NCI-H1694 (cell line): ENCODE measurements at places on chromosomes 5 and 9.

DNA sequence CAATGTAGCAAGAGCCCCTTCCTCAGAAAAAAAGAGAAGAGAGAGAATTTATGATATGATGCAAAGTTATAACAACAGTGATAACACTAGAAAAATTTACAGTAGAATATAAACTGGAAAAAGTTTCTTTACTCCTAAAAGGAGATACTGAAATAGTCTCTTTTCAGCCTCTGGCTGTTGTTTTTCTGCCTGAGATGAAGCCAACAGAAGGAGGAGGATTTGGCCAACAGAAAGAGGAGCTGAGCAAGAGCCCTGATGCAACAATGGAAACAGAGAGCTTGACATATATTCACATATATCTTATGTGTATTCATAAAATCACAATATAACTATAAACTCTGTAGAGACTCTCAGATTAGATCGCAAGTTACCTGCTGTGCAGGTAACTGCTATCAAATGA lies 109.1 kb downstream of the INIP start:
- DNase-seq: no peak

DNA sequence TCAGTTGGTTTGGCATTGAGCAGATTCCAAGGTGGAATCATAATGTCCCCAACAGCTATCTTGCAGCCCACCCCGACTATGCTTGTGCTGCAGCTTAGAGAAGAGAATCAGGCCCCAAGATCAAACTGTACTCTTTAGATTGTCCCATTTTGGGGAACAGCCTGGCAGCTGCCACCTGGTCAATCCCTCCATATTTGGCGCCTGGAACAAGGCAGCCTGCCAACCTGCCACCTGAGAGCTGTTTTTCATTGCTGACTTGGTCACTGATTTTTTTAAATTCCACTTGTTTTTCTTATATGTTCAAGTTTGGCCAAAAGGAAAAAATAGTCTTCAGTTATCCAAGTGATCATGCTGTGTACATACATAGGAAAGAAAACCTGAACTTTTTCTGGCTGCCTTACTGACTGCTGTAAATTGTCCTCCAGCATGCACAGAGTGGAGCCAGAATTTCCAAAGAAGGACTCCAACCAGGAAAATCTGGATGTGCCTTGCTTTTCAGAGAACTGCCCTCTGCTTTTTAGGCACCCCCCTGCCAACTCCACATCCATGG lies 504.2 kb downstream of the ENC1 start:
- DNase-seq: no peak

DNA sequence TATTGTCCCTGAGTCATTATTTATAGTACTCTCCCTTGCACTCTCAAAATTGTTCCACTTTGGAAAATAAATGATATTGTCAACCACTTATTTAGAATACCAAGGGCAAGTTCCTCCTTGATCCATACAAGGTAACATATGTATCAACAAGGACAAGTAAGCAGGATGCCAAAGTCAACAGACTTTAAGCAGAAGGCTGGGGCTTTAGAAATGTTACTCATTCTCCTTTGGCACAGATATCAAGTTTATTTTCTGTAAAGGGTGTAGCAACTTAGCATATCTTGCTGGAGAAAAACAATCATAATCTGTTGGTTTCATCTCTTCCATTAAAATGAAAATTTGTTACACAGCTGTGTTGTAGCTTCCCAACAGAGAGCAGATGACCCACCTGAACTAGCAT lies 248.7 kb upstream of the SLC30A5 start:
- no peak for DNase-seq

GRCh38 chr9:89939181-89939580 lies 334.4 kb downstream of the GADD45G start:
- DNase-seq: no peak

- DNase-seq: no peak
Observed at GRCh38 chr5:54159893-54160195, 150.5 kb downstream of the ARL15 start.

GRCh38 chr5:142438573-142438972 lies 113.8 kb upstream of the SPRY4 start:
- no peak for DNase-seq
